CD4-positive, alpha-beta memory T cell (primary cell): ENCODE measurements at places on chromosomes 13 and 19.

GRCh38 chr19:32178401-32178800 lies 167.0 kb upstream of the ZNF507 start:
- no peak for DNase-seq

GRCh38 chr19:32702010-32702409 lies 10.4 kb downstream of the NUDT19 start:
- DNase-seq: no peak

GRCh38 chr13:80684217-80684991 lies 343.5 kb upstream of the SPRY2 start:
- no peak for DNase-seq

DNA sequence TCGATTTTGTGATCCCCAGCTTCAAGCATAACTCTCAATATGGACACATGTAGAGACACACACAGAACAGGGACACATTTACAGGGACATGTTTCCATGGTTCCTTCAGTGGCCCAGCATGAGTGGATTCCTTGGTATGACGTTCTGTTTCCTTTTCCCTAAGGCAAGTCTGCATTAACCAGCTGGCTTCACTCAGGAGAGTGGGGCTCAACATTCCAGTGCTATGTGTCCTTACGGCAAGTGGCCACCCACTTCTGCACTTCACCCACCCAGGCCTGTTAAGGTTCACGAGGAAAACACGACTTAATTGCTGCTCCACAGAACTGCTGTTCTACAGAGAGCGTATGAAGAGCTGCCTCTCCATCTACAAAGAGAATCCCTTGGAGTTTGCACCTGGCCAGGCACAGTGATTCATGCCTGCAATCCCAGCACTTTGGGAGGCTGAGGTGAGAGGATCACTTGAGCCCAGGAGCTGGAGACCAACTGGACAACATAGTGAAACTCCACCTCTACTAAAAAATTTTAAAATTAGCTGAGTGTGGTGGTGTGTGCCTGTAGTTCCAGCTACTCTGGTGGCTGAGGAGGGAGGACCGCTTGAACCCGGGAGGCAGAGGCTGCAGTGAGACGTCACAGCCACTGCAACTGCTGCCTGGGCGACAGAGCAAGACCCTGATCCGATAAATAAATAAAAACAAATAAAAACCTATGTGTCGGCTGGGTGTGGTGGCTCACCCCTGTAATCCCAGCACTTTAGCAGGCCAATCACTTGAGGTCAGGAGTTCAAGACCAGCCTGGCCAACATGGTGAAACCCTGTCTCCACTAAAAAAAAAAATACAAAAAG lies 32.5 kb downstream of the BRD4 start:
- no peak for DNase-seq

DNA sequence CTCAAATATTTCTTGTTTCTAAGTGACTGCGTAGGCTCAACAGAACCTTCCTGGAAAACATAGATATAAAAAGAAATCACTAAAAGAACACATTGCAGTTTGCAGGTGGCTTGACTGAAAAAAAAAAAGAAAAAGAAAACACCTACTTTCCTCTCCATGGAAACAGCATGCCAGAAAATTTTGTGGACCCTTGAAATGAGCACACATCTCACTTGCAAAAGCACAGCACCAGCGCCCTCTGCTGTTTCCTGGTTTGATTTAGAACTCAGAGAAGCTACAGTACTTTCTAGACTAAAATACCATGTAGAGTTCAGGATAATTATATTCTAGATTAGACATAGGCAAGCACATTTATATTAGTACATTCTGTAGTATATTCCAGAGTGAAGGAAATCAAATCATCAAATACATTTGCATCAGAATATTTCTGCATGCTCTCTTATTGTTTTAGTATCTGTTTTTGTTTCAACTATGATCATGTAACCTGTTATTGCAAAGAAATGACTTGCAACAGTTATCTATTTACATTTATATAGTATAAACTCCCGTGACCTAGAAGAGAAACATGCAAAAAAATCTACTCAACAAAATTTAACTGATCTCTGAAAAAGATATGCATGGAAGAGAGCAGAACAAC lies 22.3 kb upstream of the XPO4 start:
- peak; percentile 64 for DNase-seq

DNA sequence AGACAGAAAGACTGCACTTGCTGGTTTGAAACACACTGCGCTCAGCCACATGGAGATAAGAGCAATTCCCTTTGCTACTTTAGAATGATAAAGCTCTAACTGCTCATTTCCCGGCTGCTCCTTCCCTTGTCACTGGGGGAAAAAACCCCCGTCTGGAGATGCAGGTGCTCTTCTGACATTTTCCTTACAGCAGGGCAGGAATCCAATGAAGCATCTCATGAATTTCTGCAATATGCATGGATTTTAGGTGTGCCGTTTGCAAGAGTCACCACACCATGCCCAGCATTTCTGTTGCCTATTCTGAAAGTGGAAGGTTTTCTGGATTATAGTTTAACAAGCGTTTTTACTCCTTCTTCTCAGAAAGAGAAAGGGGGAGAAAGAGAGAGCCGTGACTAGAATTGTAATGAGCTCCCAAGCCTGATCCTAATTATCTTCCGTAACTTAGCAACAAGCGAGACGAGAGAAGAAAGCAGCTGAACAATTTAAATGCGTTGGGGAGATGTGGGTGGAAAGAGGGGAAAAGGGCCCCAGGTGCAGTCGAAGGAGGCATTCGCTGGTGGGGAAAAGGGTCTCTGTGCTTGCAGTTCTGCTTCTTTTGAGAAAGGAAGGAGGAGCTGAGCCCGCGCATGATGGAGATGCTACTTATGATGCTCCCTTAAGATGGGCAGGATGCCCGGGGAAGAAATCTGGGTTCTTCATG lies 76.6 kb upstream of the SPATA13 start:
- no peak for DNase-seq

GRCh38 chr19:49441210-49441959 lies at the start of gene SLC17A7:
TSS of gene SLC17A7 (minus strand) at chr19:49441527. CDS start at chr19:49441379, 148 bp downstream.
- DNase-seq: no peak

DNA sequence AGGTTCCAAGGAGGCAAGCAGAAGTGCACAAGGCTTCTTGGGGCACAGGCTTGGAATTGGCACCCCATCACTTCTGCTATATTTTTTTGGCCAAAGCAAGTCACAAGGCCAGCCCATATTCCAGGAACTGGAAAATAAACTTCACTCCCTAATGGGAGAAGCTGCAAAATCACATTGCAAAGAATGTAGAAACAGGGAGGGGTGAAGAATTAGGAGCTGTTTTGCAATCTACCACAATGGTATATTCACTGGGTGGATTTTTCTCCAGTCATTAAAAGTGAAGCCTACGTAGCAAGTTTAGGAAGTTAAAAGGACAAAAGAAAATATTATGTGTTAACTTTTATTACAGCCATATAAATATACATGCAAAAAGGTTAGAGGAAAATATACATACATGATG lies 464.8 kb downstream of the COG6 start:
- no peak for DNase-seq

GRCh38 chr19:55080121-55080967 lies 4.7 kb downstream of the EPS8L1 start:
- peak; percentile 42 for DNase-seq

- no peak for DNase-seq
Observed at GRCh38 chr19:30225676-30226463, 146.3 kb upstream of the ZNF536 start.

- no peak for DNase-seq
Observed at GRCh38 chr13:20192158-20192835, 441 bp downstream of the GJB2 start.

- peak; percentile 43 for DNase-seq
Observed at GRCh38 chr19:47111006-47111621, 2.5 kb downstream of the ZC3H4 start.

GRCh38 chr13:77056382-77056781 lies 29.4 kb upstream of the FBXL3 start:
- DNase-seq: no peak

GRCh38 chr19:10471909-10472308 lies 31.2 kb downstream of the KEAP1 start:
- DNase-seq: no peak

DNA sequence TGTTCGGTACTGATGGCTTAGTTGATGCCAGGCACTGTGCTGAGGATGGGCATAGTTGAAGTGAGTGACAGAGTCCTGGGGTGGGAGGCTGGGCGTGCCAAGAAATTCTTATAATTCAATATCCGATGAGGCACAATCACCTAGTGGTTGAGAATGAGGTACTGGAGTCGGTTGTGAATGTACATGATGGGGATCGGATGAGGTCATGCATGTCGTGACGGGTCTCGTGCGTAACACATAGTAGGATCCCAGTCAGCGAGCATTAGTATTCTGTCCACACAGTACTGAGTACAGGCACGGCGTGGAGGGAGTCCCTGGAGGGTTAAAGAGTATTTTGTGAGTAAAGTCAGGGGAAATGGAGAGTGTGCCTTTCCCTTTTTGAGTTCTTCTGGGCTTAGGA lies 2.8 kb downstream of the SAFB start:
- DNase-seq: no peak

- no peak for DNase-seq
Observed at GRCh38 chr19:2246801-2247361, 2.2 kb upstream of the AMH start.

DNA sequence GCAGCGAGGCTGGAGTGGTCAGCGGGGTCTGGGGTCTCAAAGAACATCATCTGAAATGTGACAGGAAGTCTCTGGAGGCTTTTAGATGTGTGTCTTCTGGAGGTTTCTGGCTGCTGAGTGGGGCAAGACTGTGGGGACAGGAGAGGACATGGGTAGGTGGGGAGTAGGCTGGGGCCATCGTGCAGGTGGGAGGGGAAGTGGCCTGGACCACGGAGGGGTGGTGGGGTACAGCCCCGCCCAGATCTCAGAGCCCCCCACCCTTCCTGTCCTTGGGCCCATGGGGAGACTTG lies 6.2 kb downstream of the AP1M1 start:
- DNase-seq: no peak

DNA sequence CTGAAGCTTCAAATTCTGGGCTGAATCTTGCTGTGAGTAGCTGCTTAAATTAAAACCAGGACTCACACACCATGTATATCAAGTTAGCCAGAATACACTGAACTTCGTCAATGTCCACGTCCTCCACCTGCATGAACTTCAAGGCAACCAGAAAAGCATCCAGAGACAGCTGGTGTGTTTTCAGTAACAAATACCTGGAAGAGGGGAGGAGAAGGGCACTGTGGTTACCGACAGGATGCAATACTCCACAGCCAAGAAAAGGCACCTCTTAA lies 20.4 kb downstream of the PROZ start:
- DNase-seq: no peak

DNA sequence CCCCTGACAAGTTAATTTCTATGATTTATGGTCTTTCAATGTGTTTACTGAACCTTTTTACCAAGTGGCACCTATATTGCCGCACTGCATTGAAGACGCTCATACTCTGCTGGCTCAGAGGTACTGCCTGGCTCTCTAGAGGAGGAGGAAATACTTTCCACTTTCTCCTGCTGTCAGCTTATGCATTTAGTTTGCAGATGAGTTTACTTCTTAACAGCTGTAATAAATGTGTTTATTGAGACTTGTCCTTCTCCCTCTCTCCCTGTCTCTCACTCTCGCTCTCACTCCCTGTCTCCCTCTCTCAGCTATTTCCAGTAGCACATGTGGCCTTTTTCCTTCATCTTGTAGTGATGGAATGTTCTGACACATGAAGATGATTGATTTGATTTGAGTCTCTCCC lies 60.3 kb upstream of the SPATA13 start:
- DNase-seq: no peak

- no peak for DNase-seq
Observed at GRCh38 chr13:25982907-25983306, 68.9 kb downstream of the SHISA2 start.

- no peak for DNase-seq
Observed at GRCh38 chr19:50205681-50206138, 2.3 kb downstream of the MYH14 start.

GRCh38 chr13:43166644-43167457 lies 143.5 kb downstream of the DNAJC15 start:
- DNase-seq: no peak

DNA sequence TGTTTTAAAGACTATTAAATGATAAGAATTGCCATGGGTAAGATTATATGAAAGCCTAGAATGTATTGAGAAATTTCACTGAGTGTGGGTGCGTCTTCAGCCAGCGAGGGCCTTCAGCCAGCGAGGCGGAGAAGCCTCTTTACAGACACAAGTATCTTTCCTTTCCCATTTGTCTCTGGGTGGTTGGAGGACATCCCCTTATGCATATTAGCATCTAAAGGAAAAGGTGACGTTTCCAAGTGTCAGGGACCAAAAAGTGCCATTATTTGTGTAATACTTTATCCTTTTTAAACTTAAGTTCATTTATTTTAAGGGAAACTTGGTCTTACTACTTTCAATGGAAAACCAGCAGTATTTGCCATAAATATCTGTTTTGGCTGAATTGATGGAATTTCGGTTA lies 22.2 kb downstream of the SMARCA4 start:
- DNase-seq: no peak

DNA sequence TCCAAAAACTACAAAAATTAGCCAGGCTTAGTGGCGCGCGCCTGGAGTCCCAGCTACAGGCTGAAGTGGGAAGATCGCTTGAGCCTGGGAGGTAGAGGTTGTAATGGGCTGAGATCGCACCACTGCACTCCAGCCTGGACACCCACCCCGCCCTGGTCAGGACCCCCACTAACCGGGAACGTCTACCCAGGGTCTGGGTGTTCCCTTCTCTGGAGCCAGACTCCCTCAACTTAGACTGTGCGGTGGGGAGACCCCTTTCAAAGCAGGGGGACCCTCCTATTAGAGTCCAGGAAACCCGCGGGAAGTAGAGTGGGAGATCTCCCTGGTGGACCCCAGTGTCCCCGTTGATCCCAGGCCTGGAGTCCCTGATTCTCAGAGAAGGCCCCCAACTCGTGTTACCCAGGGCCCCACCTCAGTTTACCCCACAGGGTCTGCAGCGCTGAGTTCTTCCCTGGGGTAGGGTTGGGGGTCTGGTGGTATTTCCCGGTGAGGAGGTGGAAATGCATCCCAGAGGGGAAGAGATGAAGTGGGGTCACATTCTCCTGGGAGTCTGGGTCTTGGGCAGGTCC lies 6.1 kb upstream of the ARRDC2 start:
- no peak for DNase-seq

DNA sequence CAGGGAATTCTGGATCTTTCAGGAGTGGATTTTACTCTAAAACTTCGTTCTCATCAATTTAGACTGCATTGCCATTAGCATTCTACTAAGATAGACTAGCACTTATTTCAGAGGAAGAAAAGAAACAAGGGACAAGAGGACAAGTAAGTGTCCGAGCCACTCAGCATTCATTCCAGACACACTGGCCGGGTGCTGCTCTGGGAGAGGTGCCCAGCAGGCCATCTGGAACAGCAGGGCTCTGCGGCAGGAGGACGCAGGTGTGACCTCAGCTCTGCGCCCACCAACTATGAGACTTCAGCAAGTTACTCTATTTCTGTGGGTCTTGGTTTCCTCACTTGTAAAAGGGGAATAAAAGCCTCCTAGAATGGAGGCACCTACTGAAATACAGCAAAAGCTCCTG lies 4.2 kb downstream of the EPS15L1 start:
- no peak for DNase-seq

GRCh38 chr19:47444388-47444821 lies 25.1 kb upstream of the MEIS3 start:
- peak; percentile 43 for DNase-seq

DNA sequence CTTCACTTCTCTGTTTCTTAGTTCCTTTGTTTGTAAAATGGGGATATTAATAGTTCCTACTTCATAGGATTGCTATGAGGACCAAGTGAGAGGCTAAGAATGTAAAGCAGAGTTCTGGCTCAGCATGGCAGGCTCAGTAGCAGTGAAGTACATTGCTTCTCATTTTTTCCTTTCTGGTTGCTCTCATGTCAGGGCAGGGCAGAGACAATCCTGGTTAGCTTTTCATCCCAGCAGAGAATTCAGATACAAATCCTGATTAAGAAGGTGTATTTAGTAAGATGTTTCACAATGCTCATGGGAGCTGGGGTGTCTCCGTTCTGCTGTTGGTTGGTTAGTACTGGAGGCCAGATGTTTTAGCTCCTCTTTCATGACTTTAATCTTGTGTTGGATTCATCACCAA lies 42.9 kb downstream of the WASF3 start:
- no peak for DNase-seq
